Activated naive CD4-positive, alpha-beta T cell treated with anti-CD3 and anti-CD28 coated beads, Interleukin-2, amount 10 ng/mL, durations not matched to agents 5 hours and 36 hours (primary cell): ENCODE measurements at places on chromosomes 7 and 10. TPM values are rescaled to one million over a fixed set of nuclear protein-coding genes. Genes with fewer than 3 reads are reported as not detected.

The VIPR2 gene
- total RNA-seq: 0.24 TPM

The SVOPL gene
- total RNA-seq: 2.1 TPM

The STRA8 gene
- not detected for total RNA-seq

The AGAP4 gene
- 18.4 TPM for total RNA-seq

The PPIF gene
- total RNA-seq: 47.8 TPM

The SLC25A28 gene
- total RNA-seq: 50.7 TPM

The SLC39A12 gene
- total RNA-seq: not detected

The ARID5B gene
- total RNA-seq: 74.0 TPM

The NSUN6 gene
- total RNA-seq: 25.5 TPM

The NME8 gene
- total RNA-seq: not detected

The UNC5B gene
- not detected for total RNA-seq

The AMPH gene
- total RNA-seq: not detected

The ADAM8 gene
- total RNA-seq: 101 TPM

The LRRC17 gene
- total RNA-seq: not detected

The TUBB8 gene
- total RNA-seq: not detected

The PTN gene
- total RNA-seq: not detected

The HOXA3 gene
- total RNA-seq: not detected

The XRCC2 gene
- total RNA-seq: 7.9 TPM

The CNPY1 gene
- total RNA-seq: not detected

The TMEM130 gene
- total RNA-seq: not detected

The ADCY1 gene
- 0.53 TPM for total RNA-seq

The FAM221A gene
- 5.3 TPM for total RNA-seq

The MOGAT3 gene
- total RNA-seq: 0.18 TPM

The FFAR4 gene
- not detected for total RNA-seq

The JMJD1C gene
- total RNA-seq: 66.7 TPM

The SPDYE5 gene
- total RNA-seq: 0.17 TPM

The REEP3 gene
- total RNA-seq: 17.2 TPM

The SHTN1 gene
- 0.53 TPM for total RNA-seq

The HMX3 gene
- not detected for total RNA-seq

The TMEM176B gene
- total RNA-seq: not detected

The AGAP5 gene
- 9.0 TPM for total RNA-seq

The SEC61G gene
- 134 TPM for total RNA-seq

The DOCK4 gene
- total RNA-seq: 0.28 TPM

The PPP1R3C gene
- total RNA-seq: not detected

The KLF14 gene
- not detected for total RNA-seq

The GIMAP2 gene
- total RNA-seq: 117 TPM

The SPDYE9 gene
- not detected for total RNA-seq
